ENCODE measurements at places on chromosomes 11 and 22.

GRCh38 chr11:77259641-77260040 is 41.8 kb downstream of the GDPD4 start:
- no peak for DNase-seq

GRCh38 chr11:68750195-68751003 is 921 bp downstream of the TESMIN start:
- peak; percentile 94 for DNase-seq

DNA sequence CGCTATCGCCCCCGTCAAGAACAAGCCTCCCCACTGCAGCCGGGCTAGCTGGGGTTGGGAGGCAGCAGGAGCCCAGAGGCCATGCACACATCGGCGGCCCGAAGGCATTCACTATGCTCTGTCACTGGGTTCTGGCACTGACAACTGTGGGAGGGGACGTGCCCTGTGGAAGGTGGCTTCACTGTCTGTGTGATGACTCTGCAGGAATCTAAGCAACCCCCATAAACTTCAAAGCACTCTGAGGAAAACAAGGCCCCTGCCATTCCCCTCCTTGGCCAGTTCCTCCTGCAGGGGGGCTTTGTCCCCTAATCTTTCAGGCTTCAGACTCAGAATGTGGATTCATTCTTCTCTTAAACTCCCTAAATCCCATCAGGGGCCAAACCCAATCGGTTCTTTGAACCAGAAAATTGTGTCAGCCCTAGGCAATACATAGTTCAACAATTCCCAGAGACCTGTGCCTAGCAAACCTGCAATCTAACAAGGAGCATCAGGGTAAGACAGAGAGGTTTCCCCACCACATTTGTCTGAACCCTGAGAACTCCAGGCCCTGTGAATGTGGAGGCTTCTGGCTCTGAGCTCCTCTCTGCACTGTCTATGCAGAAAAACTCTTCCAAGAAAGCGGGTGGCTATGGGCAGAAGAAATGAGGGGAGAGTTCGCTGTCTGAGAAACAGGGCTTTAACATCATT is 1477.2 kb downstream of the TBC1D22A start:
- DNase-seq, result no peak

DNA sequence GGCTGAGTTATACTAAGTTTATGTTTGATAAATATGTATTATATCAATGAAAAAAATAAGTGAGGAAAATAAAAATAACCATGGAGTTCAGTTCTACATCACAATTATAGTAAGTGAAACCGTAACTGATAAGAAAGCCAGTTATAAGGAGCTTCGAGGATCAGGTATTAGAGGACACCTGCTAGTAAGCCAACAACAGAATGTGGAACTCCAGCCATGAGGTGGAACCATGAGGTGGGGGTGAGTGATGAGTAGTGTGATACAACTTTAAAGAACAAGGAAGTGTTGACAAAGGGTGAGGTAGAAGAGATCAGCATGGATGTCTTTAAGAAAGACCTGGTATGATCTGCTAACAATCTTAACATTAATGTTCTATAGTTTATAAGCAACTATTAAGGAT is 452.9 kb downstream of the GUCY1A2 start:
- DNase-seq, result no peak

- no peak for DNase-seq
Measured at GRCh38 chr11:29063630-29064361, 953.0 kb downstream of the KCNA4 start.

DNA sequence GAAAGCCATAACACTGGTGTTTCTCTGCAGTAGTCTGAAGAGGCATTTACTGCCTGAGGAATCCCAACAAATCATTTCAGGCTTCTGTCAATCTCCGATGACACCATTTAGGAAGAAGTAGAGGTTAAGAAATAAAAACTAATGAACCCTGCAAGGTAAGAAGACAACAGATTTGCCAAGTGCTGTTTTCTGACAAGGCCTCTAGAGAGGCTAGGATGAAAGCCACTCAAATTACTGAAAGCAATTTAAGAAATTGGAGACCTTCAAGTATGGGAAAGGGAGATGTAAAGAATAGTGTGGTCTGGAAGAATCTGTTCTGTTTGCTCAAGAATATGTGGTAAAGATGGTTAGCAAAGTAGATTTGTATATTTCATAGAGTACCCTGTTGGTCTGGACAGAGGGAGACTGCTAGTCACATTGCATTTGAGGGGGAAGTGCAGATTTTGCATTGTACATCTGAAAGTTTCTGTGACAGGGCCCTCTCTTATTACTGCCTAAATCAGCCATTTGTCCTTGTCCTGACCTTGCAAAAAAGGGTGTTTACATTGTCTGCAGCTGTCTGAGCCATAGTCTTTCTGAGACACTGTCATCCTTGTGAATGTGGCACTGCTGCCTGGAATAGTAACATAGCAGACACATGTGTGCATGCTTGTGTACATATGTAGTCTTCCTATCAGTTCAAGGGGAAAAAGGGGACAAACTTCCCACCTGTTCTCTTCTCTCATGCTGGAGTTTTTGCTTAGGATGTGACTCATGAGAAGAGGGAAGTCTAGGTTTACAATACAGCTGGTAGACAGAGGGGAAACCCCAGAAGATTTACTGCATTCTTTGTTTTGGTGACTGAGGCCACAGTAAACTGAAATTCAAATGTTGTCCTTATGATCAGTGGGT is 640.2 kb upstream of the KIRREL3 start:
- no peak for DNase-seq

GRCh38 chr11:35412285-35412684 is 7.1 kb downstream of the SLC1A2 start:
- no peak for DNase-seq

- peak; percentile 56 for DNase-seq
Measured at GRCh38 chr11:28674433-28675103, 566.4 kb downstream of the METTL15 start.

DNA sequence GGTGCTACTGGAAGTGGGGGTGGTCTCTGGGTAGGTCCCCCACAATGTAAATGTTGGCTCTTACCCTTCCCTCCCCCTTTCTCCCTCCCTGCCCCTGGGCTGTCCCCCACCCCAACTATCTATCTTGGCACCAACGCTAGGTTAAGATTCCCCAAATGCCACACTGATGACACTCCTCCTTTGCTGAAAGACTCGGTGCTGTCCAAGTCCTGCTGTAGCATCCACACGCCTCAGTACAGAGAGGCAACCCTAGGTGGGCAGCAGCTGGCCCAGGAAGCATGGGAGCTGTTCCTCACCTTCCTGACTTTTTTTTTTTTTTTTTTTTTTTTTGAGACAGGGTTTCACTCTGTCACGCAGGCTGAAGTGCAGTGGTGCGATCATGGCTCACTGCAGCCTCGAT is 3.4 kb upstream of the KCTD17 start:
- no peak for DNase-seq

- DNase-seq, result peak; percentile 41
Measured at GRCh38 chr11:33970984-33971466, 79.1 kb upstream of the LMO2 start.

GRCh38 chr11:59769111-59769510 is 13.9 kb downstream of the STX3 start:
- DNase-seq, result no peak
